SIG-M5 (cell line): ENCODE measurements at places on chromosomes 5 and 9.

DNA sequence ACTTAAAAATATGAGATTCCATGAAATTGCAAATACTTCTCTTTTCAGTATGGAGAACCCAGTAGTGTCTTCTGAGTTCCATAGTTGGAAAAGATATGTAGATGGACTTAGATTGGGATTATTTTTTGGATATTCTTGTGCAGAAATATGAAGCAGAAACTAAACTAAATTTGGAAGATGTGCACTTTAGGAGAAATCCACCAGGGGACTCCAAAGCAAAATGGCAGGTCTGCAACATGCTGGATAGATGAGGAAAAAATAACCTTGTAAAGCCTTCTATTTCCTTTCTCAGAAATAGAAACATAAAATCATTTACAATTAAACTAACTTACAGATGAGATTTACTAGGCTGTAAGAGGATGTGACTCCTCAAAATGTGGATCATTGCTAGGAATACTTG, 49.2 kb upstream of the MINAR2 start:
- no peak for DNase-seq

- DNase-seq = no peak
Measured at GRCh38 chr9:33924978-33925797, 108.2 kb downstream of the UBE2R2 start.

- DNase-seq = no peak
Measured at GRCh38 chr5:120146787-120147186, 317.3 kb upstream of the PRR16 start.

DNA sequence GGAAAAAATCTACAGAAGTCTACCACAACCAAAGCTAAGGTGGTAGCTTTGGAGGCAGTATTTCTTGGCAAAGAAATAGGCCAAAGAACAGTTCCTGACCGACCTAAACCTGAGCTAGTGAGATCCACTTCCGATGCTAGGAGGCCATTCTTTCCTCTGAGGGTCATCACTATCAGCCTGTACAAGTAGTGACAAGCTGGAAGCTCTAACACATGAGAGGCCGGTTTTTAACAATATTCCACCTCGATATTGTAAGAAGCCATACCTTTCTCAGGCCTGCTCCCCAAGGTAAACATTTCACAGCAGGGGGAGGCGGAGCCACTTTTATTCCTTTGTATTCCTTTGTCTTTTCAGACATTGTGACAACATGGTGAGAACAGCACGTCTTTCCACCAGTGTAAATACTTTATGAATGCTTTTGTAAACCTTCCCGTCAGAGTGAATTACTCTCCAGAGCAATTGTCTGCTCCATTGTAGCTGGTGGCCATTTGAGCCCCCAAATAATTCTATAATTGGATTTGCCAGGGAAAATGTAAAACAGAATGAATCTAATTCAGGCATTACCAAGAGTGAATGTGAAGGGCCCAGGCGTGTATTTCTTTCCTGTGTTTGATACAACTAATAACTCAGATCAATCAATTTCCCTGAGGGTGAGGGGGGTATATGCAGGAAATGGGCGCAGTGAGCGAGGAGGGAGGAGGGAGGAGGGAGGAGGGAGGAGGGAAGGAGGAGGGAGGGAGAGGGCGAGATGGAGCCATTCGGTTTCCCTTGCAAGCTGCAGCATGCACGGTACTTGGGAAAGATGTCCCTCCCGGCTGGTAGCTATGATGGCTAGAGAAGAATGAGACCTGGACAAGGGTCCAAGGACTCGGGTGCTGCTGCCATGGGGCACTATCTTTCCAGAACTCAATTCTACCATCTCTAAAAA, 166.6 kb downstream of the CDK5RAP2 start:
- DNase-seq = no peak

- DNase-seq = no peak
Measured at GRCh38 chr5:123511290-123511647, 708 bp upstream of the CSNK1G3 start.

DNA sequence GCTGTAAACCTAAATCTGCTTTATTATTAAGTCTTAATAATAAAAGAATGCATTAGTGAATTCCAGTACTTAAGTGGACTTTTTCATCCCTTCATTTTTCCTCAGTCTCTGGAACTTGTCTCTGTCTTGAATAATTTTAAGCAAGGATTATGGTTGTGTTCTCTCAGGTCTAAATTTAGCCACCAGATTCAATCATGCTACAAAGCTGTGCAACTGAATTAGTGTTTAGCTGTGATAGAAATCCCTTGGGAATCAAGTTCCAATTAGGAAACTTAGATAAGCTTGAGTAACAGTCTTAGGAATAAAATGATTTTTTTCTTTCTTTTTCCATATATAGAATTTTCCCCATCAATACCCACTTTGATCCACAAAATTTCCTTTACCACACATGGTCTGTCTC, 104.3 kb downstream of the PLPPR1 start:
- DNase-seq = no peak

DNA sequence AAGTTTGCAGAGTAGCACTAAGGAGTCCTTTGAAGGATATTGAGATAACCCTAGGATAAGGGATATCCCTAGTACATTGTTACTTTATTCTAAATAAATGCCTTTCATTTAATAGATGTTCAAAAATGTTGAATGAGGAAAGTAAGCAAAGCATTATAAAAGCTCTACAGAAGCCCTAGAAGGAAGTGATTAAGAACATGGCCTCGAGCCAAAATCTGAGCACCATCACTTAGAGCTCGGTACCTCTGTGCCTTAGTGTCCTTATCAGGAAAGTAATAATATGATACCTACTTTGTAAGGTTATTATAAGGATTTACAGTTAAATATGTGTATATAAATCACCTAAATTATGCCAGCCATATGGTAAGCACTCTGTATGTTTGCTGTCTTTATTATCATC, 242.6 kb downstream of the KIAA0825 start:
- DNase-seq = no peak

DNA sequence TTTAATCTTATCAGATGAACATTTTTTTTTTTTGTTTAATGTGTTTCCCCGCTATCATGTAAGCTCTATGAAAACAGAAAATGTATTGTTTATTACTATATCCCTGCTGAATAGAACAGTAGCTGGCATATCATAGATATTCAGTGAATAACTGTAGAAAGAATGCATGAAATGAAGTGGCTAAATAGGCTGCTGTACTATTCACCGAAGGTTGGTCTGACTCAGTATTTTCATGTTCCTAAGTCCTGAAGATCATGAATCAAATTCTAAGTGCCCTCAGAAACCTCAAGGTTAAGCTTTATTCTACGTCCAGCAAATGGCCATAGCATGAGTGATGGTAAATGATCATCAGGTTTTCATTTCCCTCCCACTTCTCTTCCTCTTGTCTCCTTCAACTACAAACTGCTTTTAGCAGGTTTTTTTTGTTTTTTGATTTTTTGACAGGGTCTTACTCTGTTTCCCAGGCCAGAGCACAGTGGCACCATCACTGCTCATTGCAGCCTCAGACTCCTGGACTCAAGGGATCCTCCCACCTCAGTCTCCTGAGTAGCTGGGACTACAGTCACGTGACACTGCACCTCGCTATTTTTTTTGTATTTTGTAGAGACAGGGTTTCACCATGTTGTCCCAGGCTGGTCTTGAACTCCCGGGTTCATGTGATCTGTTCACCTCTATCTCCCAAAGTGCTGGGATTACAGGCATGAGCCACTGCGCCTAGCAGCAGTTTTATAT, 19.1 kb upstream of the ZFAND5 start:
- no peak for DNase-seq

GRCh38 chr5:100691085-100691484, 155.9 kb downstream of the FAM174A start:
- DNase-seq = no peak

DNA sequence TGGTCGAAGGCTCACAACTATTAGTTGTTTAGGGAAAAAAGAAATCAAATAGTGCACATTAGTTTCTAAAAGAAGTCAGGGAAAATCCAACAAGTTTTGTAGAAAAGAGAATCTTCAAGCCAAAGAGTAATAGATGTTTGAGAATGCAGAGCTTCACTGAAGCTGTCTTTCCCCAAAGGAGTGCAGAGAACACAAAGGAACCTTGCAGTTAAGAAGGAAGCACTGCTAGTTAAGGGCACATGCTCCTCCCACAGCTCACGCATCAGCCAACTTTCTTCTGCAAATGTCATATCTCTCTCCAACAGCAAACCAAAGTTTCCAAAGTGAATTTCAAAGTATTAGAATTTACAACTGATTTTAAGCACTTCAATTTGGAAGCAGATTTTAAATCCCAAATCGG, 116.4 kb upstream of the FST start:
- no peak for DNase-seq

DNA sequence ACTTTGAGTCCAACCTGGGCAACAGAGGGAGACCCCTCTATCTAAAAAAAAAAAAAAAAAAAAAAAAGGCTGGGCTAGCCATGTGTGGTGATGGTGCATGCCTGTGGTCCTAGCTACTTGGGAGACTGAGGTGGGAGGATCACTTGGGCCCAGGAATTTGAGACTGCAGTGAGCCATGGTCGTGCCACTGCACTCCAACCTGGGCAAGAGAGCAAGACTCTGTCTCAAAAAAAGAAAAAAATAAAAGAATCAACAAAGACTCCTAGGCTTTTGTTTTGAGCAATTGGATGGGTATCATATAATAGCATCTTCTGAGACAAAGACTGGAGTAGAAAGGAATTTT, 481.7 kb upstream of the PAPPA start:
- DNase-seq = no peak

GRCh38 chr5:14056039-14056438, 87.1 kb upstream of the TRIO start:
- DNase-seq = no peak

GRCh38 chr5:102624405-102624804, 125.6 kb upstream of the SLCO6A1 start:
- DNase-seq = no peak

- no peak for DNase-seq
Measured at GRCh38 chr5:115738830-115739229, 77.6 kb downstream of the CDO1 start.

DNA sequence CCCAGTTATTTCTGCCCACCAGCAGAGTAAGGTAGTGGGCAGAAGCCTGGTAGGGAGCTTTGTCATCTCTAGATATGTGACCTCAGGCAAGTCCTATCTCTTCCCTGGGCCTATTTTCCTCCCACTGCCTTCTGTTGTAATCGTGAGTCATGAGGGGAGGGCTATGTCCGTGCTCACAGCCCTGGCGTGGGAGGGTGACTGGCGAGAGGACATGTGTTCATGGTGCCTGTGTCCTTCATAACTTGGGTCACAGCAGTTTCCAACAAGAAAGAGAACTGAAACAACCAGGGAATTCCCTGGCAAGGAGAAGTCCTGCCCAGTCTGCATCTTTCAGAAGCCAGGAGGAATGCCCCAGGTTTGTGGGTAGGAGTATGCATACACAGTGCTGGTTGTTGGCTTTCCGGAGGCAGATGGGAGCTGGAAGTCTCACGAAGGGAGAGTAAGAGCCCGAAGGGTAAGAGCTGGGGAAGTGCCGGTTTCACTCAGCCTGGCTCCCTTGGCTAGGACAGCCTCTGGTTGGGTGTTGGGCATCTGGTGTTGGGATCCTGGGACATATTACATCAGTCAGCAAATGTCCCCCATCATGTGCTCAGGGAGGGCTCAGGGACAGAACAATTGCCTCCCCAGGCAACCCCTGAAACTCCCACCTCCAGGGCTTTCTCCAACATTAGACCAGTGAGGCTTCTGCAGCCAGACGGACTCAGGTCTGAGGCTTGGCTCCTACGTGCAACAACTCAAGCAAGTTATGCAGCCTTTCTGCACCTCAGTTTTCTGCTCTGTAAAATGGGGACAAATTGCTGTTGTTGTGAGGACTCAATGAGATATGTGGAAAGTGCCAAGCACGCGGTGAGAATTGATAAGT, 4.3 kb upstream of the TIFAB start:
- peak; percentile 12 for DNase-seq
